ENCODE measurements at places on chromosomes 2 and 18.
A peak's percentile ranks its signal among the peaks of the same experiment; 100 is the strongest.

DNA sequence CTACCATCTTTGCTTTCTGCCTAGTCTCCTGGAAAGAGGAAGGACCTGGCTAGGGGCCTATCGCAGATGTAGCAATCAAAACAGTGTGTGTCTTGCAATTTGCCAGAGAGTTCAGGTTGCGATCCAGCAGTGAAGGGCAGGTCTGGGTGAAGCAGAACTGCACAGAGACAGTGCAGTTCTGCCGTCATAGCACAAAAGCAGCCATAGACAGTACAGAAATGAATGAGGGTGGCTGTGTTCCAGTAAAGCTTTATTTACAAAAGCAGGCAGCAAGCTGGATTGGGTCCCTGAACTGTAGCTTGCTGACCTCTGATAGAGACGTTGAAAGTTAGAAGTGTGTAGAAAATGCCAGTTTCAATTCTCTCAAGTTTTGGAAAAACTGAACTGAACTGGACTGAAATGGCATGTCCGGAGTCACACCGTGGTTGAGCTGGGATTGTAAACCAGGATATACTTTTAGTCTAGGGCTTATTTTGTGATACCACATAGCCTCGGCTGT is 186.8 kb downstream of the LTBP1 start:
- no peak for DNase-seq

DNA sequence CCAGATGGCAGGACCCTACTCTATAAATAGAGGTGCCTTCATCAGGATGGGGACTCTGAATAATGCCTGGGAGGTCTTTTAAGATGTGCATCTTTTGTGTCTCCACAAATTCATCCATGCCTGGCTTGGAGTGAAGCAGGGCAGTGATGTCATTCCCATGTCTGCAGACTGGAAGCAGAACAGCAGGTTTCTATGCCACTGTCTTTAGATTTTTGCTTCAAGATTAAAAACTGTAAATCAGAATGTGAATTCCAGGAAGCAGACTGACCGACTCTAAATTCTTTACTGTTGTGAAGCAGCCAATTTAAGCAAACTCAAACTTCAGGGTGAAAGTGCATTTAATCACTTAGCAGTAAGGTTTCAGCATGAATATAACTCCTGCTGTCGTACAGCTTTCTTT is 159.3 kb downstream of the SCG2 start:
- no peak for DNase-seq

GRCh38 chr2:37104178-37104577 is 19.9 kb downstream of the GPATCH11 start:
- no peak for DNase-seq

DNA sequence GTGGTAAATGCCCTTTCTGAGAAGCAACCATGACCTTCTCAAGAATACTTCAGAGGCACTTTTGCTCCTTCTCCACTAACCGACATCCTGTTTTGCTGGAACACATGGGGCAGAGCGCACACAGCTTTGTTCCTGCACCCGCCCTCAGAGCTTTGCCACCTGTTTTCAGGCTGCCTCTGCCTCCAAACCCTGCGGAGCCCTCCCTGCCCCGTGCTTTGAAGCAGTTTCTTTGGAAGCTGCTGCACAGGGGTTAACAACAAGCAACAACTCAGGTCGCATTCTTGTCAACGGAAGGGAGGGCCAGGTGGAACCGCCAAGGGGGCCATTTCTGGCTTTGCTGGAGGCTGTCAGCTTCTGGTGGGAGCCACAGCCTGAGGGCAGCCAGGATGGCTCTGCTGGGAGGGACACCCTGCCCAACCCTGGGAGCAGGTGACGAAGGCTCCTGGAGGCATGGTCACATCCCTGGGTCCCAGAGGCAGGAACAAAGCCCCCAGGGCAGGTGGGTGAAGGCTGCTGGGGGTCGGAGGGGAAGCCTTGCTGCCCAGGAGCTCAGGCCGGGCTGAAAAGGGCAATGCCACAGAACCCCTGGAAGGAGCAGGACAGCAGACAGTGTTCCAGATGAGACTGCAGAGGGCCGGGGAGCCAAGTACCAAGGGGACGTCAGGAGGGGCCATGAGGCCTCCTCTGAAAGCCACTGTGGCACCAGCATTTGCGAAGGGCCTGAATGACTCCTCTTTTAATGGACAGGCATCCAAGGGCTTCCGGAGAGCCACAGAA is 46.8 kb downstream of the MRPS5 start:
- no peak for DNase-seq

GRCh38 chr2:144950899-144951560 is 431.1 kb upstream of the ZEB2 start:
- no peak for DNase-seq

GRCh38 chr2:177271981-177272666 is 7.6 kb upstream of the NFE2L2 start:
- no peak for DNase-seq

- DNase-seq, result no peak
These were observed 122.7 kb upstream of the GLI2 start for GRCh38 chr2:120612931-120613330.

- DNase-seq, result no peak
These were observed 39.0 kb downstream of the VAPA start for GRCh38 chr18:9952633-9953416.

GRCh38 chr2:190213441-190214335 is 105.9 kb downstream of the HIBCH start:
- peak; percentile 31 for DNase-seq

DNA sequence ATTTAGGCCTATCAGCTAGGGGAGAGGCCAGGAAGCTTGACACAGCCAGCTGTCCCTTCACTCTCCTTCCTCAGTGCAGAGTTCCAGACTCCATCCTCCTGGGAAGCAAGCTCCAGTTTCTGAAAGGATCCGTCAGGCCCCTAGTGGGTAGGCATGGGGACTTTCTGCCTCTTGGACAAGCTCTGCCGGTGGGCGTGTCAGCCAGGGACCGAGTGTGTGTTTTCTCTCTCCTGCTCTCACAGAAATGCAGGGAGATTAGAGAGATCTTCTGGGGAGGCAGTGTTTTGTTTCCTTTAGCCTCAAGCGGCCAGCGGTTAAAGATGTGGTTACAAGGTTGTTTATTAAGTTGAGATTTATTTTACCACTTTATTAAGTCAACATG is 29.9 kb upstream of the OTOS start:
- DNase-seq, result no peak

- DNase-seq, result no peak
These were observed 38.3 kb downstream of the CRACDL start for GRCh38 chr2:98897746-98898145.

GRCh38 chr2:173124441-173124840 is 48.8 kb downstream of the MAP3K20 start:
- no peak for DNase-seq

GRCh38 chr2:208042041-208042440 is 16.7 kb upstream of the PLEKHM3 start:
- no peak for DNase-seq
